Stimulated activated CD4-positive, alpha-beta T cell treated with anti-CD3 and anti-CD28 coated beads, Interleukin-1b, Interleukin-23, amount 100 ng/mL, for 1 hour (primary cell): ENCODE measurements at places on chromosomes 7 and 10.

- no peak for DNase-seq
These were observed 3.1 kb downstream of the PAX2 start for GRCh38 chr10:100748231-100749058.

DNA sequence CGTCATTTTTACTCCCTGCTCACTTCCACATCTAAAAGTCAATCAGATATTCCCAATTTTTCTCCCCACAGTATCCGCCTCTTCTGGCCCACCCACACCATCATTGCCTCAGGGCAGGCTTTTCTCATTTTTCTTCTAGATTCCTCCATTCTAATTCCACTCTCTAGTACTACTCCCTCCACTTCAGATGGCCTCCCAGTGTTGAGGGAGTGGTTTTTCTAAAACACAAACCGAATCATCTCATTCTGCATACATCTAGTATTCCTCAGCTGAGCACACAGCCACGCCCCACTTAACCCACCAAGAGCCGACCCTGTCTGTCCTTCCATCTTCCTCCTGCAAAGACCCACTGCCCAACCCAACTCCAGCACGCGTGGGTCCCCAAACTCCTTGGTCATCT, 314.9 kb upstream of the NPVF start:
- DNase-seq = no peak

GRCh38 chr10:50600831-50601477, 22.8 kb downstream of the SGMS1 start:
- no peak for DNase-seq

DNA sequence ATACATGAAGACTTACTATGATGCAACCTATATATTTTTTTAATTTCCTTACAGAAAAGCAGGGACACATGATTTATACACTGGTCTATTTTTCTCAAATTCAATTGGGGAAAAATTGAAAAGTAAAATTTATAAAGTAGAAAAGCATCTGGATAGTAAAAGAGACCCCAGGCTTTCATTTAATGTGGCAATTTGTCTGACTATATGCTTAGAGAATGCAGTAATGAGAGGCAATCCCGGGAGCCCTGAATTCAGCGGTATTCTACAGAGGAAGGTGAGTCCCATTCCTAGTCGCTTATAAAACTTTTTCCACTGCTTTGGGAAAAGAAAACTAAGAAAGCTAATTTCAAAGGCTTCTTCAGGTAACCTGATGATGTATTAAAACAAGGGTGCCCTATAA, 167.1 kb downstream of the SEMA3D start:
- DNase-seq = no peak

DNA sequence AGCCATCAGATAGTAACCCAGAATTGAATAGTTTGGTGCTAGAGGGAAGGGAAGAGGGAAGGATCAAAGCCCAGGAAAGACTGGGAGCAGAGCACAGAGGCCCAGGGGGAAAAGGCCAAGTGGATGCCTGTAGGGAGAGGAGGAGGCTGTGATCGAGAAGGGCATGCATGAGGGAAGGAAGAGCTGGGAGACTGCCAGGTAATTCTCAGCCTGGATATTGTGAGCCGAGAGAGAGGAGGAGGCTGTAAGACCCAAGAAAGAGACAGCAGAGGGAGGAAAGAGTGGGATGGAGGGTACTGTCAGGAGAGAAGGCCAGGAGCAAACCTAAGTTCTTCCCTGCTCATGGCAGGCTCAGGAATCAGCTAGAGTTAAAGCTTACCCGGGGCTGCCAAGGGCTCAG, 178.2 kb downstream of the CCDC3 start:
- DNase-seq = no peak

DNA sequence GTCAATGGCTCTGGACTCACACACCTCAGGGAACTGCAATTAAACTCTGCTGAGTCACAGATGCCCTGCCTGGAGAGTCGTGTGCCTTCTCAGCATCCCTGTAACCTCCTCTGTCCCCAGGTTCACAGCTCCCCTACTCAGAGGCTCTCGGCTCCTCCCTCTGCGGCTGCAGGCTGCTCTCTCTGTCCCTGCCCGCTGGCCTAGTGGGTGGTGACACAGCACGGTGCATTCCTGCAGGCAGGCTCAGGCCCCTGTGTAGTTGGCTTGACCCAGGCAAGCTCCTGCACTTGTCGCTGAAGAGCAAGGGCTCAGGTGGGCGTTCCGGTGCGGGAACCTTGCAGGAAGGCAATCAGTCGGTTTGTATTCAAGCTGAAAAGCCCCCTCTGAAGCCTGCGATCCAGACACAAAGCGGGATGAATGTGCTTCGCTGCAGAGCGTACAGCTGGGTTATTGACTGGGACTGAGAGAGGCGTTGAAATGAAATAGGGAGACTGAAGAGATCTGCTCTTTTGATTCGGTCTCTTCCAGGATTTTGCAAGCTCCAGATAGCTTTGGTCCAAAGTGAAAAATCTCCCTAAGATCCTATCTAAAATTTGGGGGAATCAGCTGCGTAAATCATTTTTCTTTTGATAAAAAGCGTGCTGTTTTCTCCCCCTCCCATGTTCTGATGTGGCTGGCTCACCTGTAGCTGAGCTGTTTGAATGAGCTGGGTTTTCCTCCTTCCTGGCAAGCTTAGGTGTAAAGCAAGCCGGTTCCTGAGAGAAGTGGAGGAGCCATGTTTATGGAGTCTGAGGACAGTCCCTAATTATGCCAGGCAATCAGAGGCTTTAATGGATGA, 208.7 kb upstream of the PHYHIPL start:
- no peak for DNase-seq

DNA sequence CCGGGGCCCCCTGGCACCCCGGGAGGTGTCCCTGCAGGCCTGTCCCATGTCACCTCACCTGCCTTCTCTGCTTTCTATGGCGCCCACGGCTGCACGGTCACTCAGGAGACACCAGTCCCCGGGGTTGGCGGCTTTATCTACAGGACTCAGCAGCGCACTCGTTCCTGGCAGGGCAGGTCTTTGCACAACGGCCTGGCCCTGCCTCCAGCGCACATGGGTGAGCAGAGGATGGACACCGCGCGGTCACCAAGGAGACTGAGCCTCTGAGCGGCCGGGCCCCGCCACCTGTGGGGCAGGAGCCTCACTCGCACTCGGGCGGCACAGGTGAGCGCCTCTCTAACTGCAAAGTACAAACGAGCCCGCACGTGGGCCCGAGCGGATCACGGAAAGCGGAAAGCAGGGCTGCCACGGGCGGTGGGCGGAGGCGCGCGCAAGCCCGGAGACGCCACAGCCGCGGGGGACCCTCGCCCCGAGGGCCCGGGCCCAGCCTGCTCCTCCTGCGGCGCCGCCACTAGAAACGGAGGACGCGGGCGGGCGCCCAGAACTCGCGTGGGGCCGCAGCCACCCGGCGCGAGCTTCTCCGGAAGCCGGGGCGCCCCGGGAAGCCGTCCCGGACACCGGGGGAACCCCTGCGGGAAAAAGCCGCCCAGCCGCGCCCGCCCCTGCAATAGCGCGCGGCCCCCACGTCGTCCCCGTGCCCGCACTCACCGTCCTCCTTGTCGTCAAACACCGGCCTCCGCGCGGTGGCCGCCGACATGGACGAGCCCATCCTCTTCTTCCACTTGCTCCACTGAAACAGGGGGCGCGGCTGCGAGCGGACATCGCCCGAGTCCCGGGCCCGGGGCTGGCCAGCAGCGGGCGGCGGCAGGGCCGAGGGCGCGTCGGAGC, 642 bp downstream of the STK32C start:
- no peak for DNase-seq

DNA sequence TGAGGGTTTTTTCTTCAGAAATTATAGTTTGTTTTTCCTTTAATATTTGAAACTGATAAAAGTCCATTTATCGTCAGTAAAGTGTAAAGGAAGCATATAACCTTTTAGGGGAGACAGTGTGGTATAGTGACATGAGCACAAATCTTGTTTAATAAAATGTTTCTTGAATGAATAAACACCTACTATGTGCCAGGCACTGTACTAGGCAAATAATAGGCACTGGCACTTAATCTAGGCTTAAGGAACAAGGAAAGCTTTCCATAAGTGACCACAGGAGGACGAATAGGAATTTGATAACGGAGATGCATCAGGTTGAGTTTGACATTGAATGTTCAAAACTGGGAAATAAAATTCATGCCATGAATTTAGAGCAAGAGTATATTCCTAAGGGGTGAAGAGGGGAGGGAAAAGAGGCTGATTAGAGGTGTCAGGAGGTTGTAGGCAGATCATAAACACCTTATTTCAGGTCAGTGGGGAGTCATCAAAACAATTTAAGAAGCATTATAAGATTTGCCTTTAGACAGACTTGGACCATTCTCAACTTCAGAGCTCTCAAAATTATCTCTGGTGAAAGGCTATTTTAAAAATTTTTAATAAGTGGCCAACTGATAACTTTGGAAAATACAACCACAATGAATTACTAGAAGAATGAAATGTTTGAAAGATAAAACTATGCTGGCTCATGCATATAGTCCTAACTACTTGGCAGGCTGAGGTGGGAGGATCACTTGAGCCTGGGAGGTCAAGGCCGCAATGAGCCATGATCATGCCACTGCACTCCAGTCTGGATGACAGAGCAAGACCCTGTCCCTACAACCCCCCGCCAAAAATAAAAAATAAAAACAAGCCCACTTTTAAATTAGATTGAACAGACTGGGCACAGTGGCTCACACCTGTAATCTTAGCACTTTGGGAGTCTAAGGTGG, 22.4 kb downstream of the RALA start:
- no peak for DNase-seq

GRCh38 chr7:14420768-14421167, 431.3 kb upstream of the ETV1 start:
- no peak for DNase-seq

- DNase-seq = no peak
These were observed 107.8 kb downstream of the RAB18 start for GRCh38 chr10:27611744-27612550.

DNA sequence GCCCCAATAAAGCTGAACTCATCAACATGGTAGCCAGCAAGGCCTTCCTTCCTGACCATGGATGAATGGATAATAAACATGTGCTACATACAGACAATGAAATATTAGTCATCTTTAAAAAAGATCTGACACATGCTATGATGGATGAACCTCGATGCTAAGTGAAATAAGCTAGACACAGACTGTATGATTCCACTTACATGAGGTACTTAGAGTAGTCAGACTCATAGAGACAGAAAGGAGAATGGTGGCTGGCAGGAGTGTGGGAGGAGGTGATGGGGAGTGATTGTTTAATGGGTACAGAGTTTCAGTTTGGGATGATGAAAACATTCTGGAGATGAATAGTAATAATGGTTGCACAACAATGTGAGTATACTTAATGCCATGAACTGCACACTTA, 114.1 kb upstream of the SORCS3 start:
- DNase-seq = no peak

DNA sequence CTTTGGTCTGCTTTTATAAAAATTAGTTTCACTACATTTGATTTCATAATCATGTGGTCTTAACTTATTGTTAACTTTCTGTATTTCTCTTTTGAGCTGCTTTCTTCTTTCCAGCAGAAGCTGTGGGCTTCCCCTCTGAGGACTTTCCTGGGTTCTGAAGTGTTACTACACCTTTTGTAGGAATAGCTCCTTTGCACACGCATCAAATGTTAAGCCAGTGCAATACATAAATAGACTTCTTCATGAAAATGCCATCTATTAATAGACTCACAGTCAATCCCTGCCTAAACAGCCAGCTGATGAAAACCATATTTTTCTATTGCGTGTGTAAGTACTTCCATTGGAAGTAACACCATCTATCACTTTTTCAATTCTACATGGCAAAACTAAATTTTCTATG, 1.5 kb downstream of the ABCB4 start:
- DNase-seq = no peak

DNA sequence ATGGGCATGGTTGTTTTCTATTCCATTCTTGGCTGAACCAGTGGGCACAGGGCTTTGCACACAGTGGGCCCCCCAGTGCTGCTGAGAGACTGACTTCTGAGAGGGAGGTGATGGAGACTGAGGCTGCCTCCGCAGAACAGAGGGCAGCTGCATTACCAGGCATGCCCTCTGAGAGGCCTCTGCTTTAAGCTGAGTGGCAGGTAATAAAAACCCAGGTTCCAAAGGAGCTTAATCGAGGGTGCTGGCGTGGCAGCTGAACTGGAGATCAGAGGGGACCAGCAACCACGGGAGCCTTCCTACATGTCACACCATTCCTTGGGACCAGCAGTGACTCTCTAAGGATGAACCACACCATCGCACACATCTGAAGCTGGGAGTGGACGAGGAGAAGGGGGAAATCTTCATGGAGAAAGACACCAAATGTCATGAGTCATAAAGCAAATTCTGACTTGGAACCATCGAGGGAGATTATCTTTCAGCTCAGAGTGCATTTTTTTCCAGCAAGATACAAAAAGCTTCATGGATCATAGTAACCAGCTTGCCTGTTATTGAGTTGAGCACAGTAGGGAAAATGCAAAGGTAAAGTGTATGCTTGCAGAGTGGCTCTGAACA, 24.6 kb downstream of the HIPK2 start:
- no peak for DNase-seq

DNA sequence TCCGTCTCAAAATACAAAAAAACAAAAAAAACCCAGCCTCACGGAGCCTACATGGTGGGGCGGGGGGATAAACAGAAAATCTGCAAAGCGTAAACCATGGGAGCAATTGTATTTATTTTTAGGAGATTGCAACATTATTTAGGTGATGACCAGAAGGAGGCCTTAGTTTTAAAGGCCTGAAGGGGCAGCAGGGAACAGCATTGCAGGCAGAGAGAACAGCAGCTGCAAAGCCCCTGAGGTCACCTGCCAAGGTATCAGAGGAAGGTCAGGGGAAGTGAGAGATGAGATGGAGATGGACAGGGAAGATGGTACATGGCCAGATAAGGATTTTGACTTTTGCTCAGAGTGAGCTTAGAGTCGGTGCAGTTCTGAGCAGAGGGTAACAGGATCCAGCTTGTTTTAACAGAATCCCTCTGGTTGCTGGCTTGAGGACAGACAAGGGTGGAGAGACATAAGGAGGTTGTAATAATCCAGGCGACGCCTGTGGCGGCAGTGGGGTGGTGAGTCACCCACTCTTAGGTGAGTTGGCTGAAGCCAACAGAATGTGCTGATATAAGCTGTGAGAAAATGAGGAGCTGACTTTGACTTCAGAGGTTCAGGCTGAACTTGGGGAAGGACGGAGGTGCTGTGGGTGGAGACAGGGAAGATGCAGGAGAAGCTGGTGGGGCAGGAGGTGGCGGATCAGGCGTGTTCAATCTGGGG, 82.3 kb upstream of the GTF2I start:
- DNase-seq = no peak

DNA sequence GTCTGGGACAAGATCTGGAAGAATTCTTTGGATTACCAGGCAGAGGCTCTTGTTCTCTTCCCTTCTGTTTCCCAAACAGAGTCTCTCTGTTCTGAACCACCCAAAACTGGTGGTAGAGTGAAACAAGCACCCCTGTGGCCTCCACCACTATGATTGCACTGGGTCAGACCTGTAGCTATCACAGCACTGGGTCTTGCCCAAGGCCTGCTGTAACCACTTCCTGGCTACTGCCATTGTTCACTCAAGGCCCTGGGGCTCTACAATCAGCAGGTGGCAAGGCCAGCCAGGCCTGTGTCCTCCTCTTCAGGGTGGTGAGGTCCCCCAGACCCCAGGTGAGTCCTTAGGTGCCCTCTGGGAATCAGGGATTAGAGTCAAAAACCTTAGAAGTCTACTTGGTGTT, 4.1 kb upstream of the LRRC17 start:
- DNase-seq = no peak

GRCh38 chr7:115230882-115231571, 309.1 kb downstream of the MDFIC start:
- no peak for DNase-seq

GRCh38 chr10:42638821-42639270, 476 bp upstream of the ZNF33B start:
- no peak for DNase-seq

GRCh38 chr7:134850066-134850465, 70.6 kb downstream of the CALD1 start:
- no peak for DNase-seq
